Stimulated activated CD8-positive, alpha-beta memory T cell treated with anti-CD3 and anti-CD28 coated beads, Interleukin-4, amount 100 ng/mL, for 4 hours (primary cell): ENCODE measurements at places on chromosomes 13 and 19.

DNA sequence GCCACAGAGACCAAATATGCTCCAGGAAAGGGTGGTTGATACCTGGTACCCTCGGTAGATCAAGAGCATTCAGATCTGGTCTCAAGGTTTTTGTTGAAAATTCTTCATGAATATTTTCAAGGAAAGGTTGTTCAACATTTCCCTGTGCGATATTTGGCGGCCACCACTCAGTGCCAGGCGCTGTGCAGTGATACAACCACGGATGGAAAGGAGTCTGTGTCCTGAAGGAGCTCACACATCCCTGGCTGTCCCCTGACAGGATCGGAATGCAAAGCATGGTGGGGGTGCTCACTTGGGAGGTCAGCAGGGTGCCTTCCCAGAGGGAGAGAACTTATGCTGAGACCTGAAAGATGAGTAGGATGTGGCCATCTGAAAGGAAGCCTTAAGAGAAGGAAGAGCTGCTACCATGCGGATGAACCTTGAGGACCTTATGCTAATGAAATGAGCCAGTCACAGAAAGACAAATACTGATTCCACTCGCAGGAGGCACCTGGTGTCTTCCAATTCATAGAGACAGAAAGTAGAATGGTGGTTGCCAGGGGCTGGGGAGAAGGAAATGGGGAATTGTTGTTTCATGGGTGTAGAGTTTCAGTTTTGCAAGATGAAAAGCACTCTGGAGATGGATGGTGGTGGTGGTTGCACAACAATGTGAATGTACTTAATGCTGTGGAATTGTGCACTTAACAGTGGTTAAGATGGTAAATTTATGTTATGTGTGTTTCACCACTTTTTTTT, 41.6 kb downstream of the HSPH1 start:
- no peak for DNase-seq

DNA sequence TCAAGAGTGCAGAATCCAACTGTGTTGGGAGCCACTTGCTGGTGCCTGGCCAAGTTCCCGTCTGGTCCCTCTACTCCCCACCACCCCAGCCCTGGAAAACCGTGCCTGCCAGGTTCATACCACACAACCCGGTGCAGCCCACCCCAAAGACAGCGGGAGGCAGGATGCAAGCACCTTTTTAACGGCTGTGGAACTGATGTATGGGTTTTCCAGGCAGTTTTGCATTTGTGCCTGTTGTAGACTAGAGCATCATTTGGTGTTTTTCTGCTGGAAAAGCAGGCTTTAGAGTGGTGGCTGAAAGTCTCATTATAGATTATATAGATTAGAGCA, 13.5 kb downstream of the TFDP1 start:
- no peak for DNase-seq

- no peak for DNase-seq
Observed at GRCh38 chr13:36814465-36814864, 4.6 kb upstream of the RFXAP start.

DNA sequence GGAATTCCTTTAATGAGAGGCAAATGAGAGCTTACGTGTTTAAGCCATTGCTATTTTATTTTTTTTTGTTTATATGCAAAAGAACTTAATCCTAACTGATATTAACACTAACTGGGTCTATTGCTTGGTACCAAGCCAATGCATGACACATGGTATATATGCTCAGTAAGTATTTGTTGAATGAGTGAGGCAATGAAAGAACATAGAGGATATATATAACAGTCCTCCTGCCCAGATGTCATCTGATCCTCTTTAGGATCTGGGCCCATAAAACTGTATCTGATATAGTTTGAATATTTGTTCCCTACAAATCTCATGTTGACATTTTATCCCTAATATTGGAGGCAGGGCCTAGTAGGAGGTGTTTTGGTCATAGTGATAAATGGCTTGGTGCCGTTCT, 13.0 kb upstream of the ALOX5AP start:
- DNase-seq: no peak

- peak; percentile 71 for DNase-seq
Observed at GRCh38 chr19:18304458-18305310, 18.2 kb downstream of the LSM4 start.

DNA sequence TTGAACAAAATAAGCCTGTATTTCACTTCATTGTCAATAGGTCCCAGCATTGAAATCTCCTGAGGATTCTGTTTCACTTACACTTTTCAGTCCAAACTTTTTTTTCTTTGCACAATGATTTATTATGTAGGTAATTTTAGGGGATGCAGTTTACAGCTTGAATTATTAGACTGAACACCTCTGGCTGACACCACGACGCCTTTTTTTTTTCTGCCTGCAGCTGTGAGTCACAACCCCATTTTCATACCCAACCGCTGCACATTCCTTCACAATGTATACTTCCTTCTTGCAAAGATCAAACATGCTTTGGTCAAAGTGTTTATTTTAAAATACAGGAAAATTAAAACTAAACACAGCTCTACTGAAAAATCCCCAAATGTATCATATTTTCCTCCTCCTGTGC, 11.4 kb downstream of the ZIC2 start:
- no peak for DNase-seq

GRCh38 chr19:5775668-5776309, 8.8 kb downstream of the PRR22 start:
- no peak for DNase-seq
